ENCODE measurements at places on chromosomes 3 and 15.

DNA sequence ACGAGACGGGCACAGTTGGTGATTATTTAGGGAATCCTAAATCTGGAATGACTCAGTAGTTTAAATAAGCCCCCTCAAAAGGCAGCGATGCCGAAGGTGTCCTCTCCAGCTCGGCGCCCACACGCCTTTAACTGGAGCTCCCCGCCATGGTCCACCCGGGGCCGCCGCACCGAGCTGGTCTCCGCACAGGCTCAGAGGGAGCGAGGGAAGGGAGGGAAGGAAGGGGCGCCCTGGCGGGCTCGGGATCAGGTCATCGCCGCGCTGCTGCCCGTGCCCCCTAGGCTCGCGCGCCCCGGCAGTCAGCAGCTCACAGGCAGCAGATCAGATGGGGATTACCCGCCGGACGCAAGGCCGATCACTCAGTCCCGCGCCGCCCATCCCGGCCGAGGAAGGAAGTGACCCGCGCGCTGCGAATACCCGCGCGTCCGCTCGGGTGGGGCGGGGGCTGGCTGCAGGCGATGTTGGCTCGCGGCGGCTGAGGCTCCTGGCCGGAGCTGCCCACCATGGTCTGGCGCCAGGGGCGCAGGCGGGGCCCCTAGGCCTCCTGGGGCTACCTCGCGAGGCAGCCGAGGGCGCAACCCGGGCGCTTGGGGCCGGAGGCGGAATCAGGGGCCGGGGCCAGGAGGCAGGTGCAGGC lies 318.0 kb downstream of the FGF12 start:
- no peak for DNase-seq

- no peak for DNase-seq
Measured at GRCh38 chr3:48395714-48396113, 23.7 kb downstream of the FBXW12 start.

DNA sequence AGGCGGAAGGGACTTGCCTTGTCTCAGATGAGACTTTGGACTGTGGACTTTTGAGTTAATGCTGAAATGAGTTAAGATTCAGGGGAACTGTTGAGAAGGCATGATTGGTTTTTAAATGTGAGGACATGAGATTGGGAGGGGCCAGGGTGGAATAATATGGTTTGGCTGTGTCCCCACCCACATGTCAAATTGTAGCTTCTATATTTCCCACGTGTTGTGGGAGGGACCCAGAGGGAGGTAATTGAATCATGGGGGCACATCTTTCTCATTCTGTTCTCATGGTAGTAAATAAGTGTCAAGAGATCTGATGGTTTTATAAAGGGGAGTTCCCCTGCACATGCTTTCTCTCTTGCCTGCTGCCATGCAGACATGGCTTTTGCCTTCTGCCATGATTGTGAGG lies 89.2 kb downstream of the CGGBP1 start:
- DNase-seq = no peak

DNA sequence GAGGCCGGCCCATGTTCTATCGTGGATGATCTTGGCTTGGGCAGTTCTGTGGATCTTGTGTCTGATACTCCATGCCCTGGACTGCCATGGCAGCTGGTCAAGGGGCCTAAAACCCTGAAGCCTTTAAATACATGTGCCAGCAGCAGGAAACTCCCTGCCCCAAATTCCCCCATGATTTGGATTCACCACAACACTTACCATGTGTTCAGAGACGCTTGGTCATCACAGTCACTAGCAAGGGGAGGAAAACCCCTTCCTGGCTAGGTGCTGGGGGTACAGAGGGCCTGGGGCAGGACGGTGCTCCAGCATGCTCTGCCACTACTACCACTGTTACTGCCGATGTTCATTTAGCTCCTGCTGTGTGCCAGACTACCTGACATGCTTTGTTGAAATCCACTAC lies 94.4 kb downstream of the DNAJB8 start:
- no peak for DNase-seq

DNA sequence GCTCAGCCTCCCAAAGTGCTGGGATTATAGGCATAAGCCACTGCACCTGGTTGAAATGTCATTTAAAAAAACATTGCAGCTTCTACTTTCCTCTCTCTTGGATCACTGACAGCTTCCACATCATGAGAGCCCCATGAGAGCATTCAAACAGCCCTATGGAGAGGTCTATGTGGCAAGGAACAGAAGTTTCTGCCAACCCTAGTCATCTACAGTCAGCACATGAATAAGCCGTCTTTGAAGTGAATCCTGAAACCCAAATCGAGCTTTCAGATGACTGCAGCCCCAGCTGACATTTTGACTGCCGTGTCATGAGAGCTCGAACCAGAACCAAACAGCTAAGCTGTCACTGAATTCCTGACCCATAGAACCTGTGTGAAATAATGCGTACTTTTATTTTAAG lies 39.8 kb downstream of the CD200R1L start:
- DNase-seq = no peak

DNA sequence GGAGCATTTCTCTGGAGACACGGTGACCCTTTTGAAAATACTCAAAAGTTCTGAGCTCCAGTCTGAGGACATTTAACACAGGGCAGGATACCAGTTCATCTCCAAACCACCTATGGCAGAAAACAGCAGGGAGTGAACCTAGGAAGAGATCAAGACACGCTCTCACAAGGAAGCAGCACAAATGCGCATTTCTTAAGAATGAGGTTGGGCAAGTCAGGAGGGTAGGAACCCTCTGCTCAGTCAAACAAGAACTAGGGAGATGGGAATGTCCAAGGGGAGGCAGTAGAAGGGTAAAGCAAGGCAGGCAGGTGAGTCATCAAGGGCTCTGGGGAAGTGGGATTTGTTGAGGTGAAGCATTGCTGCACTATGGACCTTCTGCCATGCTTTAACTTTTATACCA lies 60.3 kb upstream of the PSMD6 start:
- DNase-seq = no peak

GRCh38 chr3:11655196-11655928 lies 11.6 kb upstream of the VGLL4 start:
- peak; percentile 17 for DNase-seq

DNA sequence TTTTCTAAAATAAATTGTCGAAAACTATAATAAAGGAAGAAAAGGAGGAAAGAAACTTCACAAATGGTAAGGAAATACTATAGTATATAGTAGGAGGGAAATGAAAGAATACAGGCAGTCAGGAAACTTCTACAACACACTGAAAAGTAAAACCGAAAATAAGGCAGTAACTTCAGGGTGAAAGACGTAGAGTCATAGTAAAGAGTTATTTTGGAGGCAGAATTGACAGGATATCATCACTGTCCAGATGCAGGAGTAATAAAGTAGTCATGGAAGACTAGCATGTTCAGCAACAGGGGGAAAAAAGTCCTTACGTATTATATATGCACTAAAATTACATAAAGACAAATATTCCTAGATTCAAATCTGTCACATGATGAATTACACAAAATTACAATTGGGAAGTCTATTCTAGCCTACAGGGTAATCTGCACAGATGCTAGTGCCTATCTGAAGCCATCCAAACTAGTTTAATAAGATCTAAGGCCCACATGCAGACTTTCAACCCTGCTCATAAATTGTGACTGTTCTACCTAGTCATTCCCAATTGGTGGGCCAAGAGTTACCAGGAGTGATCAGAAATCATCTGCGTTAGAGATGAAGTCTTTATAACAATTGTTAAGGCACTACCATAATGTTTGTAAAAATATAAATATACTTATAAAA lies 14.0 kb downstream of the VPS13C start:
- DNase-seq = no peak

- no peak for DNase-seq
Measured at GRCh38 chr3:141410846-141411245, 42.5 kb downstream of the ZBTB38 start.

DNA sequence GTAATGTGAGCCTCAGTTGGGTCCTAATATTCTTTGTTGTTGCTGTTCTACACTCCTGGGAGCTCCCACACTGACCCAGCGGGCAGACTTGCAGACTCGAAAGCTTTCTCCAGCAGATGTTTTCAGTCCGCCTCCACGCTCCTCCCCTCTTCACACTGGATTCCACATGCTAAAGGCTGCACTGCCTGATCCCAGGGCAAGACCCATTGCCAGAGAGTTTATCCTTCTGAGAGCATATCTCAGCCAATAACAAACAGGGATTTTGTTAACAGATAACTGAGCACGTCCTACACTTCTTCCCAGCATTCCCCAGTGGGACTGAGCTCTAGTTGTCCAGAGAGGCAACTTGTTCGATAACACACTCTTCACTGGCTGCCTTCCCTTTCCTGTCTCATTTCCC lies 8.0 kb upstream of the COL6A6 start:
- DNase-seq = no peak

DNA sequence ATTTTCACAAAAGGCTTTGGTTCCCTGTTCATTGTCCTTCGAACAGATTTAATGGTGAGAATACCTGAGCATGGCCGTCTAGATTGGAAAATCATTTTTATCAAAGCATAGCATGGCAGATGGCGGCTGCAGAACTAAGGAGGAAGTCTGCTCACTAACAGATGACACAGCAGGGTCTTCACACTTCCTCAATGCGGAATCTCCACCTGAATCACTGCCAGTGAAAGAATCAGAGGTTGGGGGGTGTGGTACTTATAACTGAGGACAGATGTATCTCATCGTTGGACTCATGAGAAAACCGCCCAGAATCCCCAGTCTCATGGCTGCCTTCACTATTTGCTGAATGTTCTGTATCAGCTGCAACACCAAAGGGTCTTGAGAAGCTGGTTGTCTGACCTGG lies 31.6 kb upstream of the PYGO1 start:
- no peak for DNase-seq

DNA sequence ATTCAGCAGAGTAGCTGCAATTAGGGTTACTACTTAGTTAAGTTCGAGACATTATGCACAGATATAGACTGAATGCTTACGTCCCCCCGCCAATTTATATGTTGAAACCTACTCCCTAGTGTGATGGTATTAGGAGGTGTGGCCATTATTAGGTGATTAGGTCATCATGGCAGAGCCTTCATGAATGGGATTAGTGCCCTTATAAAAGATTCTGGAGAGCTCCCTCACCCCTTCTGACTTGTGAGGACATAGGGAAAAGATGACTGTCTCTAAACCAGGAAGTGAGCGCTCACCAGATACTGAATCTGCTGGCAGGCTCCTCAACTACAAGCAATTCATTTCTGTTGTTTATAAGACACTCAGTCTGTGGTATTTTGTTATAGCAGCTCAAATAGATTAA lies 25.6 kb upstream of the TEX9 start:
- DNase-seq = no peak

DNA sequence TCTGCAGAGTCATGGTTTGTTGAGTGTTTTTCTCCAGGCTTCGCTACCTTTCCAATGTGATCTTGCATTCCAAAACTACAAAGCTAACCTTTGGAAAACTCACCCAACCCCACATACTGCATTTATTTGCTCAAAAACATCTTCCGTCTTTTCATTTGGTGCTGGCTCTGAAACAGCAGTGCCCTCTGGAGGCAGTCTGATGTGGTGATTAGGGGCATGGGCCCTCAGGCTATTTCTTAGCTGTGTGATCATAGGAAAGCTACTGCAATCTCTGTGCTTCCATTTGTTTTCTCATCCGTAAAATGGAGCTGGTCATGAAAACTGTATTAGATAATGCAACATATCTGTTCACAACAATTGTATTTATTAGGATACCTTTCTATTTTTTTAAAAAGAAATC lies 47.0 kb downstream of the MTHFS start:
- no peak for DNase-seq

- peak; percentile 84 for DNase-seq
Measured at GRCh38 chr15:67456677-67457529, 64.0 kb upstream of the C15orf61 start.

- DNase-seq = peak; percentile 5
Measured at GRCh38 chr15:55588070-55588814, at the start of gene PYGO1. PYGO1 (minus strand) TSS chr15:55588345; CDS start chr15:55587883, 462 bp downstream.

DNA sequence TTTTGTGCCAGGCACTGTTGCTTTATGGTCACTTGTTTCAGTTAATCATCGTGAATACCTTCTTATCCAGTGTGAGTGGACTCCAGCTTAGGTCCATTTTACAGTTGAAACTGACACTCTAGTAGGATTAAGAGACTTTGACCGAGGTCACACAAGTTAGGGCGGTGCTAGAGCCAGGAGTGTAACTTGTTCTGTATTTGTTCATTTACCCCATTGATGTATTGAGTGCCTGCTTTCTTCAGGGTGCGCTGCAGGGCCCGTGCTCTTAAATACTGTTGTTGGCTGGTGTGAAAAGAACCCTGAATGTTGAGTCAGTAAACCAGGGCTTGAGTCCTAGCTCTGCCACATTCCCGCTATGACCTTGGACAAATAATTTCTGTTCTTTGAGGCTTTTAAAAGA lies 15.4 kb downstream of the PDHB start:
- DNase-seq = no peak

DNA sequence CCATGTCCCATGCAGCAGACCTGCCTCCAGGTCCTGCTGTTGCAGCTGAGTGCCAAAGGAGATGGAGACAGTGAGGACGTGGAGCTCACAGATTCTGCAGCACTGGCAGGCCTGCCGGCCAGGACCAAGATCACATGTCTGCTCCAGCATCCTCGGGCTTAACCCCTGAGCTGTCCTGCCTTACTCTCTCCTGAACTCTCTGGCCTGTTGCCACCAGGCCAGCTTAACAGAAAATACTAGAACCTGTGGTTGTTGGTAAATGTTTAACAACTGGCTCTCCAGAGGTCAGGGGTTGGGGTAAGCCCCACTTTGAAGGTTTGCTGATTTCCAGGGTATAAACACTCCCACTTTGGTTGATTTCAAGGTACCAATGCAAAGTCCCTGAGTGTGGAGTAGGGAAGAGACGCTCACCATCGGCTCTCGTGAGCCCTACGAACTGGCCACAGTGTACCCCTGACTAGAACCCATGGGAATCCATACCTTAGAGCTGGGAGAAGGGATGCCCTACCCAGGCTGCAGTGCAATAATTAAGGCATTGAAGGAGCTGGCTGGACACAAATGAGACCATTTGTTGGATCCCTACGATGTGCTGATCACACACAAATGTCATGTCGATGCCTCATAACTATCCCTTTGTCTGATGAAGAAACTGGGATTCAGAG lies 147.9 kb downstream of the OR4M2 start:
- DNase-seq = no peak

GRCh38 chr3:190426806-190427507 lies 22.7 kb downstream of the TMEM207 start:
- DNase-seq = no peak

- DNase-seq = no peak
Measured at GRCh38 chr3:51408021-51408420, 16.9 kb downstream of the RBM15B start.

DNA sequence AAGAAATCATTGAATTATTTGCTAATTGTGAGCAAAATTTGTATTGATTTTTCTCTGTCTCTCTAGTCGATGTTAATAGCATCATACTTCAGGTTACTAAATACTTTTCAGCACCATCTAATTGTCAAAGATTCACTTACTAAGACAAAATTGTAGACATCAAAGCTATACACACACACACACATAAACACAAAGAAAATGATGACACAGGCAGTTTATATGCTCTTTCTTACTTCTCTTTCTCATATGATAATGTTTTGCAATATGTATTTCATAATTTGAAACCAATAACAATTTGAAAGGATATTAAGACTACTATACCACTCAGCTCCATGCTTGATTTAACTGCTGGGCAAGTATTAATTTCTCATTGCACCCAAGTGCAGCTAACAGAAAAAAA lies 406.2 kb downstream of the ROBO2 start:
- no peak for DNase-seq

DNA sequence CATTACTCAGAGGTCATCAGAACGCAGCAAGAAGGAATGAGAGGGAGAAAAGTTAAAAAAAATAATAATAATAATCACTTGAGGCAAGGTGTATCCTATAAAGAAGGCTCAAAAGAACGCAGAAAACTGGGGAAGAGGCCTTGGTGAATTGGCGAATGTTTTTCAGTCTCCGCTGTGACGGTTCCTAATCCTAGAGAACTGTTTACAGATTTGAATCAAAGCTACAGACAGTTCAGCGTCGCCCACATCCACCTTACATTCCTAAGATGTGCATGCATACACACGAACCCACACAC lies 634 bp downstream of the ZMAT3 start:
- no peak for DNase-seq
